ENCODE measurements at places on chromosomes 11 and 22.

DNA sequence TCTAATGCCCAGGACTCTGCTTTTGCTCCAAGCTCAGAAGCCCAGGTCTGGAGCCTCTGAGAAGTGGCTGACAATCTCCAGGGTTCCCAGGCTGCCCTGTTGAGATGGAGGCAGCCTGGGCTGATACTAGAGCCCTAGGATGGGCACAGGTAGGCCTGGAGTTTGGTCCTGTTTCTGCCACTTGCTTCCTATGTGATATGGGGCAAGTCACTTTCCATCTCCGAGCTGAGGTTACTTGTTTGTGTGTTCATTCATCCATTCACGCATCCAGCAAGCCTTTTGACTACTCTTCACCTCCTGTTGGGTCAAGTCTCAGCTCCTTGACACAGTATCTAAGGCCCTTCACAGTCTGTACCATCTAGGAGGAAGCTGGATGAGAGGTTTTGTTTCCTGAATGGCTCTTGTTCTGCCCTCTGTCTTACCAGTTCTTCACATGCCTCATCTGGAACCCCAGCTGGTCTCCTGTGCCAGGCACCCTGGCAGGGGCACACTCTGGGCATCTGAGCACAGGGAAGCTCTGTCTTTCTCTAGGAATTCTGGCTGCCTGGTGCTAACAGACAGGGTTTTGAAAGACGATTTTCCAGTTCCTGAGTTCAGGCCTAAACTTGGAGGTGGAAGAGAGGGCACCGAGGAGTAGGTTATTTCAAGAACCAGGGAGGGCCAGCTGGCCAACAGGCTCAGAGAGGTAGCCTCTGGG lies 53.2 kb upstream of the AMPD3 start:
- DNase-seq = no peak

GRCh38 chr11:45141171-45141570 lies 5.3 kb upstream of the PRDM11 start:
- no peak for DNase-seq

GRCh38 chr11:115872416-115872815 lies 368.2 kb upstream of the CADM1 start:
- DNase-seq = no peak

DNA sequence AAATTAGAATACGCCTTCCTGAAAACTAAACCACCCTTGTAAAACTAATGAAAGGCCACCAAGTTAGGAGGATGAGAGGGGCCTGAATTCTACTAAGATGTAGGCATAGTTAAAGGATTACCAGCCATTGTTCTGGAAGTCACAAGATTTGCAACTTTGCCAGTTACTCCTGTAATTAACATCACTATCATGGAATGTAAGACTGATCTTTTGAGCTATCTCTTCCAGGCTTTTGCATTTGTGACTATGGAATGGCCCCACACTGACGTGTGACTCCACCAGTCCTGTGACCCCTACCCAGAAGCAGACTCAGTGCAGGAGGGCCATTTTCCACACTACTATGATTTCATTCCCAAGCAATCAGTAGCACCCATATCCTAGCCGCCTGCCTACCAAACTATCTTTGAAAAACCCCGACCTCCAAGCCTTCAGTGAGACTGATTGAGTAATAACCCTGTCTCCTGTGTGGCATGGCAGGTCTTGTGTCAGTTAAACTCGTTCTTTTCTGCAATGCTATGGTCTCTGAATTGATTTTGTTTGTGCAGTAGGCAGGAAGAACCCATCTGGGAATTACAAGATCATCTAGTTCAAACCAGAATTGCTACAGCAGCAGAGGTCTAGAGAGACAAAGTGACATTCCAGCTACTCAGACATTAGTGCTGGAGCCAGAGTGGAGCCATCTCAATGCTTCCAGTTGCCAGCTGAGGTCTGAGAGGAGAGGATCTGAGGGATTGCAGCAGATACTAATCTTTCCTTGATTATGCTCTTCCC lies 1.9 kb upstream of the CTSF start:
- no peak for DNase-seq

DNA sequence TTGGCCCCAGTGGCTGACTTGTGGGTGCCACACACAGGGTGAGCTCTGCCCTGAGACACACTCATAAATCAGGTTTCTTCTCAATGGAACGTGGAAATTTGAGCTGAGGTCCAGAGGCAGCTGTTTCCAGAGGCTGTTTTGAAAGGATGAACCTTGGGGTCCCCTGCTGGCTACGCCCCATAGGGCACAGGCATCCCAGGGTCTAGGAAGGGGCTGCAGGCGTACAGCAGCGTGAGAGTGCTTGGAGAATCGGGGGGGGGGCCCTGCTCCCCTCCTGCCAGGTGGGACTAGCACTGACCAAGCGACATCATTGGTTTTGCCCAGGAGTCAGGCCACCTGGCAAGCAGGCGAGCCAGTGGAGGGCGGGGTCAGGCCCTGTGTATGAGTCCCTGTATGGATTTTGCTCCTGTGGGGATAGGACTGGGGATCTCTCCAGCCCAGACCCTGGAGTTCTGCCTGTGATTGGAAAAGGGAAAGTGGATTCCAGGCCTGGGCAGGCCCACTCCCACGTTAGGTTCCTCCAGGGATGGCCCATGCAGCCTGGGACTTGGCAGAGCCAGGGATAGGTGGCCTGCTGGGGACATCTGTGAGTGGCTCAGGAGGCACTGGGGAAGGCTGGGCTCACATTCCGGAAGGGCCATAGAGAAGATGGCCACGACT lies 61.0 kb downstream of the FBXO7 start:
- DNase-seq = no peak

DNA sequence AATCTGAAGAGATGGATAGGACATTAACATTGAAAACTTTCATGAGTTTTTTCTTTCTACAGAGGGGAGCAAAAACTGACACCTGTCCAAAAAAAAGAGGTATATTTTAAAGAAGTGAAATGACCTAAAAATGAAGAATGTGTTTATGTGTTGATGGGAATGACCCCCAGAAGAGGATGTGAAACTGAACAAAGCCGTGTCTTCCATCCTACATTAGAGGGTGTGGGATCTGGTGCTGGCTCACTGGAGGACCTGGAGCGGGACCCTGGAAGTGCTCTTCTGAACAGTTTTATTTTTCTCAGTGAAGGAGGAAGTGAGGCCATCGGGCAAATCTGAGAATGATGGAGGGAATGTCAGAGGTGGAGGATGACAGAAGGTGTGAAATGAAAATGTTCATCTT lies 470.1 kb downstream of the NTM start:
- DNase-seq = no peak

- DNase-seq = no peak
Measured at GRCh38 chr11:12592283-12592682, 81.9 kb upstream of the TEAD1 start.

DNA sequence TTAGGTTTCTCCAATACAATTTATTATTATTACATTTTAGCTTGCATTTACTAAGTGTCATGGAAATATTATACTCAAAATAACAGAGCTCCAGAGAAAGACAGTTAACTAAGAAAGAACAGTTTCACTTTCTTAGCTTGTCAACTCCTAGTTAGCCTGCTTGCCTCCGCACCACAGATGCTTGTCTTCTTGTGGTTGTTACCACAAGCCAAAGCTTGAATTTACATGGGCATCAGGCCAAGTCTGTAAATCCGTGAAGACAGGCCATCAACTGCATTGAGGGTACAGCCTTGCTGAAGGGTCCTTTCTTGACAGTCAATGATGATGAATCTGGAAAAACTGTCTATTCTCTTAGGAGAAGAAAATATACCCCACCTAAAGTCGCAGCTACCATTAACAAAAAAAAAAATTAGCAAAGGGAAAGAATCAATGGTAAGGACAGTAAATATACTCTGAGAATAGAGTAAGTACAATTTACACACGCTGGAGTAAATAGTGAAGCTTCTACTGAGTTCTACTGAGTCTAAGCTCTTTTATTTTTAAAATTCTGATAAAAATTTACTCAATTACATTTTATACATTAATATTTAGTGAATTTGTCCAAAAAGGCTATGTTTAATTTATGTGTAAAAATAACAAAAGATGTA lies 15.6 kb upstream of the DENND5A start:
- DNase-seq = no peak

- no peak for DNase-seq
Measured at GRCh38 chr11:26618441-26618840, 46.4 kb upstream of the MUC15 start.

DNA sequence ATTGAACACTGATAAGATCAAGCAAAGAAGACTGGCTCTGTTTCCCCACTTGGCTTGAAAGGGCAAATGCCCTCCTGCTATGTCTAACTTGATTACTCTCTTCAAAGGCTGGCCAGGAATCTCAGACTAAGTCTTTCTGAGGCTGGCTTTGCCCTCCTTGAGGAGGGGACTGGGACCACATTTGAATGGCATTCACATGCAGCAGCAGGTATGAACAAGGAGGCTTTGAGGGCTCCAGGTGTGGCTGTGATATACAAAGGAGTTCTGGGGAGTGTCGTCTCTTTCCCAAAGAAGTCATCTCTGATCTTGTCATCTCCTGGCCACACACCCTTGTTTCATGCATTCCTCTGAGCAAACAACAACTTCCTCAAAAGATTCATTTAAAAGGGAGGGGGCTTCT lies 130.8 kb downstream of the ARL14EP start:
- DNase-seq = no peak

DNA sequence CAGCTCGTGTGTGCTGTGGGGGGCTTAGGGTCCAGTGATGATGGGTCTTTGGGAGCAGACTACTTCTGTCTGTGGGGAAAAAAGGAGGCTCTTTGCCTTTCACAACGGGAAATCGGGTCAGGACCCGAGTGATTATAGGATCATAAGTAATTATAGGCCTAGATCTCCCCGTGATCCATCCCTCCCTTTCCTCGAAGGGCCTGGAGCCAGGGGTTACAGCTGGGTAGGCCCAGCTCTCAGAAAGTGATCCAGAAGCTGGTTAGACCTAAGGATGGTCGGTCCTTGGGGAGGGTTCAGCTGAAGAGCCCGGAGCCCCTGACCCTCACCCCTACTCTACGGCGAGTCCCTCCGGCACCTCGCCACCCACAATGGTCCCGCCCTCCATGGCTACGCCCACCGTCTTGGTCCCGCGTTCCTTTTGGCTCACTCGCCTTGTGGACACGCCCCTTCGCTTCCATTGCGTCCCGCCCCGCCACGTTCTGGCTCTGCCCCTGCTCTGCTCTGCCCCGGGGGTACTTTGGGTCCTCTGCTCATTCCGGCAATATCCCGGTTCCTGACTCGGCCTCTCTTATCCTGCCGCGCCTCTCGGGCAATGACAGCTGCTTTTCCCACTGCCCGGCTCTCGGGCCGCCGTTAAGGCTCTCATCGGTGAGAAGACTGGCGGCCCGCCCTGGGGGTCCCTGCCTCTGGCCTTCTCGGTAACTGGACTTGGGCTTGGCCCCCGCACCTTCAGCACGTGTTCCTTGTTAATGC lies 5.0 kb downstream of the IGSF22 start:
- peak; percentile 32 for DNase-seq

DNA sequence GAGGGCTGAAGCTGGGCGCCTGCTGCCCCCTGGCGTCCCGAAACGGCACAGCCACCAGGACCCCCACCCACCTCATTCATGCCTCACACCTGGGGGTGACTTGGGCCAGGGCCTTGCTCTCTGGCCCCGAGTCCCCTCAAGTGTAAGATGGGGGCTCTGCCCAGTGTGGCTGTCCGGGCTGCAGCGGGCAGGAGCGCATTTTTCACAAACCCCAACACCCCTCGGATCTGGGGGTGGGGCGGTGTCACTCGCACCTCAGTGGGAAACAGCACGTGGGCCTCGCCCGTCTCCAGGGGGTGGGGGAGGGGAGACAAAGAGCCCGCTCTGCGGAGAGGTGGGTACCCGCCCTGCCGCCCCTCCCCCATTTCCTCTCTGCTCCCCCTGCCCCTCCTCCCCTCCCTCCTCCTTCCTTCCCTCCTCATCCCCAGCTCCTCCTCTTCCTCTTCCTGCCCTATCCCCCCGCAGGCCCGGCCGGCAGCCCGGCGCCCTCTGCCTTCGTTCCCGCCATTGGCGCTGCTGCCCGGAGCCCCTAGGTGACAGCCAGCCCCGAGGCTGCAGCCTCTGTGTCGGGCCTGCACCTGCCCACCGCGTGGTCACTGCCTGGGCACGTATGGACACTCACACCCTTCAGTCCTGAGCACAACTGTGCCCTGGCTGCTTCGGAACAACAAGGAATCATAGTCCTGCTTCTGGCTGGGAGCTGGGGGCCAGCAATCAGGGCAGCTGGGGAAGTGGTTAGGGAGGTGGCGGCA lies 6.8 kb upstream of the CDKN1C start:
- DNase-seq = no peak

DNA sequence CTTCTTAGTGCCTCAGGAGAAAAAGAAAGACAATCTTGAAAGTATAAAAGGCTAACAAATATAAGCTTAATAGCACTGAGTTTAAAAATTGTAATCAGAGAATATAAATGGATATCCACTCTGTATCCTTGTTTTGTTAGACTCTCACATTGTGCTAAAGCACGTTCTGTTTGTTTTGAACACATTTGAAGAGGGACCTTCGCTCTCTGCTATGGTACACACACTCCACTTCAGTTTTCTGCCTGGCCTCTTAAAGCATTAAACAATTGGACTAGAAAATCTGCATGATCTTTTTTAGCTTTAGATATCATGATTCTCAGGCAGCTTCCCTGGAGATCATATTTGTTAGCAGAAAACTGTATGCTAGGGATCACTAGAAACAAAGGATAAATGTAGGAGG lies 40.3 kb upstream of the PGR start:
- DNase-seq = no peak

DNA sequence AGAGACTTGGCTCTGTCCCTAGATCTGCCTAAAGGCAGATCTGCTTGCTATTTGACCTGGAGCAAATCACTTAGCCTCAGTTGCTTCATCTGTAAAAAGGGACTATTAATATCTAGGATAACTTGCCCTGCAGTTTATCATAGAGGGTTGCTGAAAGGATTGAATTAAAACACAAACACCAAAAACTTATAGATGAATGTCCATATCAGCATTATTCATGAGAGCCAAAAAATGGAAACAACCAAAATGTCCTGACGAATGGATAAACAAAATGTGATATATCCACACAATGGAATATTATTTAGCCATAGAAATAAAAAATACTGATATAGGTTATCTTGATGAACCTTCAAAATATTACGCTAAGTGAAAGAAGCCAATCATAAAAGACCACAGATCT lies 67.2 kb downstream of the USP35 start:
- no peak for DNase-seq
